NCI-H524 (cell line): ENCODE measurements at places on chromosomes 5 and 9.

DNA sequence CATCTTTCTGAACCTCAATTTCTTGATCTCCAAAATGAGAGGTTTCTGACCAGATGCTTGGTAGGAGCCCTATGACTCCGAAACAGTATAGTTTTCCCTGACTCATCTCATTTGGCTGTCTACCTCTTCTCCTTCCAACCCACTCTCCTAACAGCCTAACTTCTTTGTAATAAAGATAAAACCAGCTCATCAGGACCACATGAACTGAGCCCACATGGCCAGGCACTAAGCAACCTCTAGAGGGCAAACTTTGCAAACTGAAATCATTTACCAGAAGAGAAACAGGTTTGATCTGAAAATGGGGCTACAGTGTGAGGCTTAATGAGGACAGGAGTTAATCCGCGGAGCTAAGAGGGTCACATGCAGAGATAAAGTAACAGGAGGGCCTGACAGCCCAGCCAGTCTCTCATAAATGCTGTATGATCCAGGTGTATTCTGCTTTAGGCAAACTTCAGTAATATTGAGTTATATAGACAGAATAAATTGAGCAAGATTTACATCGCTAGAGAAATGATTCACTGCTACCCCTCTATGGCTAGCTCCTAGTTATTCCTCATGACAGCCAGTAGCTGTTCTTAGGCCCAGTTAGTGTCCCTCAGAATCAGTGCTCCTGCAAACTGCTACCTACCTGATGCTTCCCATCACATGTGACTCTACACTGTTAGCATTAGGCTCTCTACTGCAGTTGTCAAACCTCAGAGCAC is 64.6 kb downstream of the ABCA1 start:
- peak; percentile 98 for DNase-seq

DNA sequence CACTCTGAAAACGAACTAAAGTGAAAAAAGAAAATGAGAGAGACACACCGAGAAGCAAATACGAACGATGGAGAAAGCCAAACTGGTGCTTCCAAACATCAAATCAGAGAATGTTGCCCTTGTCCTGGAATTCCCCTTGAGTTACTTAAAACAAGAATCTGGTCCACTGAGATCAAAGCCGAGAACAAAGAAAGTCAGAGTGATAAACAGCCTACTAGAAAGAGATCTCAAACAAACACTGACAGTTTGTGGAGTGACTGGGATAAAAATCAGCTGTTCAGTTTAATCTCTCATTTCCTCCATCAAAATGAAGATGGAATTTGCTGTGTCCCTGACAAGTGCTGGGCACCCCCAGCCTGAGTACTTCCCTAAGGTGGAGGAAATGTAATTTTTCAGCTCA is 582.6 kb downstream of the NR2F1-AS1 start:
- no peak for DNase-seq

- no peak for DNase-seq
These were observed 95.7 kb downstream of the HOMER1 start for GRCh38 chr5:79418276-79418675.

DNA sequence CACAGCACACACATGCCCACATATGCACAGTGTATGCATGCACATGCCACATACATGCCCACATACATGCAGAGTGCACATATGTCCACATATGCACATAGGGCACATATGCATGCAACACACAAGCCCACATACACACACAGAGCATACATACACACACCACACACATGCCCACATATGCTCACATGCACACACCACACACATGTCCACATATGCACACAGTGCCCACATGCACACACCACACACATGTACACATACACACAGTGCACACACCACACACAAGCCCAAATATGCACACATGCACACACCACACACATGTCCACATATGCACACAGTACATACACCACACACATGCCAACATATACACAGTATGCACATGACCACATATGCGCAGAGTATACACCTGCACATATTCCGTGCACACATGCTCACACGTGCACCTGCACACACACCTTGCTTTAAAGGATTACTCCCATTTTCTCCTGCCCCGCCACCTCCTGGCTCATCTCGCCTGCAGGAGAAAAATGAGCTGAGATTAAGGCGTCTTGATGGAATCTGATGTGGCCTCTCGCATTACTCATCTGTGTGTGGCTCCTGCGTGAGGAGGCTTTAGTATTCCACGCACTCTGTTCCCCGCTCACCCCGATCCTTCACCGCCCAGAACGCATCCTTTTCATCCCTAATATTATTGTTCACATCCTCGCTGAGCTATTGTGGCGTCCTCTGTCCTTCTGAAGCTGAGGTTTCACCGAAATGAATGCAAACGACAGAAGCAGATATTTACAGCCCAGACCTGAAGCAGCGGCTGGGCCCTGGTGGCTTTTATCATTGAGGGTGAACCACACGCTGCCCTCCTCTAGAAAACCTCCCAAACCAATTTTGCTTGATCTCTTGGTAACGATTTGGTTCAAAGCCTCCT is 182.7 kb downstream of the OLFM1 start:
- DNase-seq: no peak

DNA sequence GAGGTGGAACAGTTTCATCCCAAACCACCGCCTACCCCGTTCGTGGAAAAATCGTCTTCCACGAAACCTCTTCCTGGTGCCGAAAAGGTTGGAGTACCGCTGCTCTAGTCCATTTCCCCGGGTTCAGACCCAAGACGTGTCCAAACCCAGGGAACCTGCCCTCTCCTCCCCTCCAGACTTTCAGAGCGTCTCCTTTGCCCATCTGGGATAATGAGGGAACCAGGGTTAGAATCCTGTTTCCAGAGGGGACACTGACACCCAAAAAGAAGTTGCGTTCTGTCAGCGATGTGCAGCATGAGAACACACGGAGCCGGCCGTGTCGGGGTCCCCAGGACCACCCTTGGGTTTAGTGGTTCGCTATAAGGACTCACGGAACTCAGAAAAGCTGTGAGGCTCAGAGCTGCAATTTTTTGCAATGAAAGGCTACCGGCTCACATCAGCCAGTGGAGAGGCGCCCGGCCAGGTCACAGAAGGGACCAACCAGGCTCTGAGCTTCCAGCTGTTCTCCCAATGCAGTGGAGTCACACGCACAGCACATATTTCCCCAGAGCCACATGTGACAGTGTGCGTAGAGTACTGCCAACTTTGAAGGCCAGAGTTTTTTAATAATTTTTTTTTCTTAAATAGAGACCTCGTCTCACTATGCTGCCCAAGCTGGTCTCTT is 19.4 kb downstream of the LAMC3 start:
- no peak for DNase-seq

- DNase-seq: peak; percentile 43
These were observed 346.2 kb upstream of the CTNND2 start for GRCh38 chr5:12250454-12250853.

- no peak for DNase-seq
These were observed 203.7 kb upstream of the NREP start for GRCh38 chr5:111960476-111961215.

GRCh38 chr9:134214386-134214765 is 50.0 kb upstream of the RNU6ATAC start:
- DNase-seq: no peak

DNA sequence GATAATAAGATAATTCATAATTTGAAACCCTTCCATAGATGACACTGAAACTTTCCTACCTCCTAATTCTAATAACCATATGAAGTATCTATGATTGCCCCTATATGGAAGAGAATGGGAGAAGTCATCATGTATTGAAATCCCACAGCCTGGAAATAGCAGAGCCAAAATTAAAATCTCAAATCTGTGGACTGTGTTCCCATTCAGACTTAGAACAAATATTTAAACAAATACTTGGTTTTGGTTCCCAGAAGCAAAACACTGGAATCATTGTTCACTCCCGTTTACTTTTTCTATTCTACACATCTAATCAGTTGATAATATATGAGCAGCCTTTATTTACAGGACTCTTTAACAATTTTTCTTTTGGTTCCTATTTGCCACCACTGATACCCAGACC is 92.6 kb upstream of the PTPRD start:
- no peak for DNase-seq

GRCh38 chr9:133638711-133639110 is 2.5 kb downstream of the DBH start:
- DNase-seq: no peak
